Endothelial cell of umbilical vein (primary cell): ENCODE measurements at places on chromosomes 16 and 17. TPM values are rescaled to one million over a fixed set of nuclear protein-coding genes. Genes with fewer than 3 reads are reported as not detected.

KRTAP4-3 gene
- total RNA-seq: not detected in 2 replicates

FN3K gene
- total RNA-seq: 8.3 and 12.0 TPM in 2 replicates

EIF1 gene
- total RNA-seq: 814 and 839 TPM in 2 replicates

SGCA gene
- not detected in 2 replicates for total RNA-seq

TMIGD1 gene
- total RNA-seq: not detected in 2 replicates

SLC13A2 gene
- not detected in 2 replicates for total RNA-seq

PRAC1 gene
- not detected in 2 replicates for total RNA-seq

CNTD1 gene
- not detected in 2 replicates for total RNA-seq

STAT5A gene
- 23.4 and 23.6 TPM in 2 replicates for total RNA-seq
